ENCODE measurements at places on chromosomes 7 and 10.

DNA sequence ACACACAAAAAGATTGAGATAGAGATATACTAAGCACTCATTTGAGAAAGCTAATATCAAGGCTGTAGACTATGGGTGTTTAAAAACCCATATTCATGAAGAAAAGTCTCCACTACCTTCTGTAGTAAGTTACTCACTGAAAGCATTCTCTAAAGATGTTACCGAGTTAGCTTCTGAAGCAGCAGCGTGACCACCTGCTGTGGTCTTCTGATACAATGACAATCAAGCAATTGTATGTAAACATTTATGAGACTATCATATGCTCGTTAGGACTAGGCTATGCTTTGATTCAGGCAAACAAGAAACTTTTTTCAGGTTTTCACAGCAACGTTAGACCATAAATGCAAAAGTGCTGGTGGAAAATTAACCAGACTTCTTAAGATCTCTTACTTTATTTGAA is 11.2 kb downstream of the RHOBTB1 start:
- DNase-seq: no peak

DNA sequence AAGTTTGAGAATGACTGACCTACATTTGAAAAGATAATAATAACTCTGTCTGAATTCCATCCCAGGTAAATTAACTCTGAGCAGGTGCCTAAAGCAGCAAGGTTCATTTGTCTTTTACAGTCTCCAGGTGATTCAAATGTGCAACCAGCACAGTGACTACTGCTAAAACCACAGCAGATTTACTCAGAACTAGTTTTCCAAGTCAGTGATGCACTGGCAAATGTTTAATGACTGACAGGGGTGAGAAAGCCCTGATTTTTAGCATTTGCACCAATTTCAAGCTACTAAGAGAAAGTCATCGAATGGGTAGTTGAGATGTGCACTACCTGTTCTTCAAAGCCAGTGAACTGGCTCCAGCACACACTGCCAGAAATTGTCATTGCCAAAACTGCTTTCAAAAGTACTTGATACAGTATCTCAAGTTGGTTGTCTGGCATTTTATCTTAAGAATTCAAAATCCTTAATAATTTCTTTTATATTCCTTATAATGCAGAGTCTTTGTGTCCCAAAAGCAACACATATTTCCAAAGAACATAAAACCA is 60.3 kb downstream of the ATOH7 start:
- no peak for DNase-seq

DNA sequence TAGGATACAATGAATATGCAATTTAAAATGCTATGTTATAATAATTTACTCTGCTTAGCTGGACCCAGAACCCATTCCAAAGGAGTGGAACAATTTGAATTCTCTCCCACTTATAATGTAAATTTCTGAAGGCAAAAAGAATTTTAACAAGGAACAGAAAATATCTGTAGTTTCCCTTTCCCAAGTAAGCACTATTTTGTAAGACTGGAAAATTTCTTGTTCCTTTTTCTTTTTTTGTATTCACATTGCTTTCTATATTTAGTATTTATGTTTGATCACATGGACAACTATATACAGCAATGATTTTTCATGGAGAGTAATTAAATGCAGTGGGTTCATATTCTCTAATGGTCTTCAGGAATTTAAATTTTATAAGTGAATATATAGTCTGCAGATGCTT is 127.4 kb downstream of the GPR85 start:
- no peak for DNase-seq

DNA sequence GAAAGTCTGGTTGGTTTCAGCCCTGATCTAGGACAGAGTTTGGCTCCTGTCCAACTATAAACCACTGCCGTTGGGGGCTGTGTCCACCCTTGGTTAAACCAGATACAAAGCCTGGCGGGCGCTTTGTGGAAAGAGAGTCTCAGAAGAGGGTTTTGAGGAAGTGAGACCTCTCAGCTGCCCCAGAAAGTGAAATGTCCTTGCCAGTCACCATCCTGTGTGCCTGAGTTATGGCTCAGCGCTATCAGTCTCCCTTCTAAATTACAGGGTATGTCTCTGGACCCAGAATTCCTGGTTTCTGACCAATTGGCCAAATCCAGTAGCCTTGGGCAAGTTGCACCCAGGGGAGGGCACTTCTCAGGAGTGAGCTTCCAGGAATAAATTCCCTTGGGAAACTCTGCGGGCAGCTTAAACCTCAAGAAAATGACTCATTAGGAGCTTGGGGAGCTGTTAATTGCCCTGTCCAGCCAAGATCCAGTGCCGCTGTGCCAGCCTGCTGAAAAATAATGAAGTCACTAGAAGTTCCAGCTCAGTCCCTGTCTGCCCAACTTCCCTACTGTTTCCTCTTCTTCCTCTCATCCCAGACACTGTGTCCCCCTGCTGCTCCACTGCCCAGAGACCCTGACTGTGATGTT is 66.7 kb upstream of the PDZD8 start:
- no peak for DNase-seq

All from DND-41 (cell line).